ENCODE measurements at places on chromosomes 5 and 9.
A peak's percentile ranks its signal among the peaks of the same experiment; 100 is the strongest.

DNA sequence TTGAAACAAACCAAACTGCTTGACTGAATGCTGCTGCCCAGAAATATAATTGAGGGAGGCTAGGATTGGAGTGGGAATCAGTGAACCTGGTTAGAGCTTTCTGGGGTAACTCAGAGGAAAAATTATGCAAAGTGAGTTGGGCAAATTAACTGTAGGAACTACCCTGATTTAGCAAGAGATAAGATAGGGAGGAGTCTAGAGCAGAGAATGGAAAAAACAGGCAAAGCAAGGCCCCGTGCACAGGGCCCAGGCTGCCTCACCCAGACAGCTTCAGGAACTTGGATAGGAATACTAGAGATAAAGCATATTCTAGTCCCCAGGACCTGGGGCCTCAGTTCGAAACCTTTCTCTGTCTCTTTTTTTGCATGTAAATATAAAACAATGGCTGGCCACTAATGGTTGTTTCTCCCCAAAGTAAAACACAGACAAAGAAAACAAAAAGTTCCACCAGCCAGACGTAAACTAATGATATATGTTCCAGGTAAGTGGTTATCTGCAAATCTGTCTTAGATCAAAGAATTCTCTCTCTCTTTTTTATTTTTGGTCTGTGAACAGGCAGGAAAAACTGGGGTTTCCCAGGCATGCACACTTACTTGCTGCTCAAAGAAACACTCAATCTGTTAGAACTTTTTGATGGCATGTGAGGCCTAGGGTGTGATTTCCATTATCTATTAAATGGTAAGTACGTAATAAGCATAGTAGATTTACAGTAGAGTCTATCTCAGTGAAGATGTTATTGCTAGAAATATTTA, 168.1 kb upstream of the MAP3K1 start:
- DNase-seq: no peak

DNA sequence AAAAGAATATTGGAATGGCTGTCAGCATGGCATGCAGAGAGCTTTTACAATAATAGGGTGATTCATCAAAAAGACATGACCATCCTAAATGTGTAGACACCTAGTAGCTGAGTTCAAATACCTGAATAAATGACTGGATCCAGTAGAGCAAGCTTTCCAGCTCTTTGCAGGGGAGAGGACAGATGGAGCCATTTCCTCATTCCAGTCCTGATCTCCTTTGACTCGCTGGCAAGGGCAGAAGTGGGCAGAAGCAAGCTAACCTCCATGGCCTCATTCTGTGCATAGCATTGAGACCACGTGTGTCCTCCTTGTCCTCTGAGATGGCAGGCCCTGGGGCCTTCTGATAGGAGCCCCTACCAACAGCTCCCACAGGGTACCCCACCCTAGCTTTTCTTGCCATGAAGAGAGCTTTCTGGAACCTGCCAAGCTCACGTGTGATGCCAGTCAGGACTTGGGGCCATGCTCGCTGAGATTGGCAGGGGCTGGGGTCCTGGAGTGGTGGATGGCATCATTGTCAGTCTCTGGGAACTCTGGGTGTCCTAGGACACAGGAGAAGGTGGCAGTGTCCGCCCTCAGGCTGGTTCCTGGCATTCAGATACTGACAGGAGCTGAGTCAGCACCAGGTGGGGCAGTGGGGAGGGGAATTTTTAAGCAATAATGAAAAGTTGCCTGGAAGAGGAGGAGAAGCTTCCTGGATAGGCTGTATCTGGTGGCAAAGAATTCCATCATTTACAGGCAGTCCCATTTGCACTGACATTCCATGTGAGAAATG, 33.6 kb downstream of the WWC1 start:
- DNase-seq: no peak

DNA sequence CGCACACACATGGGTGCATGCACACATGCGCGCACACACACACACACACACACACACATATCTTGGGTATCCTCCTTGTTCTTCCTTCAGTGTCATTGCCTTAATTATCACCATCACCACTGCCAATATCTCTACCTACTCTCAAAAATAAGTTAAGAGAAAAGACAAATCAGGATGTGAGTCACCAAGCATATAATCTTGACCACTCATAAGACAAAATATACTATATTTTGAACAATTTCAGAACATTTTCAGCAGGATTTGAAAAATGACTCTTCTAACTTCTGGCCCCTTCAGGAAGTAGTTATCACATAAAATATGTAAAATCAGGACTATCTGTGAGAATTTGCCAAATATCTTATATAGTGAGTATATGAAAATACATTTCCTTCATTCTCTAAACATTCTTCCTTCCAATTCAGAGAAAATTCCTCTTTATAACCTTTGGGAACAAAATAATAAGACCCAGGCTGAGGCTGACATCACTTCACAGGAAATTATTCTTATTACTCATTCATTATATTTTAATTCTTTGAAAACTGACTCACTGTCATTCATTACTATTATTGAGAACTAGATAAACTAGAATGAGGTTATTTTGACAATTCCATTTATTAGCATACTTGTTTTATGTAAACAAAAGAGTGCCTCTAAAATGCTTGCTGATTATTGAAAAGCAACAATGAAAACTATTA, 772.0 kb upstream of the ACO1 start:
- DNase-seq: no peak

GRCh38 chr5:862367-863243, 11.8 kb upstream of the ZDHHC11 start:
- peak; percentile 68 for DNase-seq

- DNase-seq: no peak
These were observed 246.4 kb downstream of the PSAT1 start for GRCh38 chr9:78543353-78543752.

DNA sequence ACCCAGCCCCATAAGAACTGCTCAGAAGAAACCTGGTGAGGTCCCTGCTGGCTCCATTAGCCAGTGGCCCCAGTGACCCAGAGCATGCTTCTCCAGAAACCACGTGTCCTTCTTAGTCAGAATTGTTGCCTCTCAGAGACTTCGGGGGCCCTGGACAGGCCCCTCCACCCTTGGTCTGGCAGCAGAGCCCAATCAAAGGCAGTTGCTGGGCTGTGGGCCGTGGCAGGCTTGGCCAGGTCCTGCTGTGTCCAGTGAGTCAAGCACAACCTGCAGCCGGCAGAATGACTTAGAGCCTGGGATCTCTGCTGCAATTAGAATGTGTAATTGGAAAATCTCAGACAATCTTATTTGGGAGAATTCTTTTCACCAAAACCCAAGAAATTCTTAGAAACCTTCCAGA, 502.0 kb upstream of the KLF4 start:
- no peak for DNase-seq

GRCh38 chr5:143186623-143187022, 216.9 kb downstream of the NR3C1 start:
- no peak for DNase-seq

- DNase-seq: no peak
These were observed 198.1 kb downstream of the LURAP1L start for GRCh38 chr9:12972608-12973589.

DNA sequence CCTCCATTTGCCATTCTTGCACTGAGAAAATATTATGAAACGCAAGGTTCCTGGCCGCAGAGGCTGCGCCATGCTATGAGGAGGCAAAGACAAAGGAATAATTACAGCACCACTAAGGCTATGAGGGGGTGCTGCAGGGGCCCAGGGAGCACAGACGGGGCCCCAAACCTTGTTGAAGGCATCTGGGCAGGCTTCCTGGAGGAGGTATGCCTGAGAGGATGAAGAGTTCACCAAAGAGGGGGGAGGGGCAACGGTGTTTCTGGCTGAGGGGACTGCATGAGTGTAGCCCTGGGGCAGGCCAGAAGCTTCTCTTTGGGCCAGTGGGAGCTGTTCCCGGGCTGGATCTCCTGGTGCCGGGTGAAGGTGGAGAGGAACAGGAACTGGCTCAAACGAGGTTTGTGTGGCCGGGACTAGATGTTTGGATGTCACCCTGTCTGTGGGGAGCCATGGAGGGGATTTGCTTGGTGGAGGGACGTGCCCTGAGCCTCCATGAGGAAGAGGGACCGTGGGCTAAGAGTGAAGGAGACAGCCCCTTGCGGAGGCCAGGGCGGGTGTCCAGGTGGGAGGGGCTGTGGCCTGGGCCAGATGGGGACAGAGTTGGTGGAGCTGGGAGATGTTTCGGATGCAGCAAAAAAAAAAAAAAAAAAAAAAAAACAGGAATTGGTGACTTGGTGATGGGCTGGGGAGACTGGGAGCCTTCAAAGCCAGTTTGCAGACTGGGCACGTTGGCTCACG, 28.2 kb downstream of the PTGES start:
- no peak for DNase-seq

- peak; percentile 35 for DNase-seq
These were observed 3.9 kb downstream of the IRX2 start for GRCh38 chr5:2747363-2748162.

- DNase-seq: peak; percentile 68
These were observed 3.4 kb downstream of the CAMSAP1 start for GRCh38 chr9:135903786-135904520.

Measured in kidney (tissue), 22 donors.